Endothelial cell of umbilical vein (primary cell): ENCODE measurements at places on chromosomes 4 and X. TPM values are rescaled to one million over a fixed set of nuclear protein-coding genes. Genes with fewer than 3 reads are reported as not detected.

The HDAC8 gene
- total RNA-seq, result 37.2 and 38.9 TPM in 2 replicates

The MAGEC2 gene
- total RNA-seq, result not detected in 2 replicates

The NOX1 gene
- not detected in 2 replicates for total RNA-seq

The CT55 gene
- total RNA-seq, result not detected in 2 replicates

The HPGD gene
- total RNA-seq, result not detected in 2 replicates
